ENCODE measurements at places on chromosomes 11 and 22.

- DNase-seq = no peak
Measured at GRCh38 chr11:110525883-110526282, 96.1 kb downstream of the FDX1 start.

DNA sequence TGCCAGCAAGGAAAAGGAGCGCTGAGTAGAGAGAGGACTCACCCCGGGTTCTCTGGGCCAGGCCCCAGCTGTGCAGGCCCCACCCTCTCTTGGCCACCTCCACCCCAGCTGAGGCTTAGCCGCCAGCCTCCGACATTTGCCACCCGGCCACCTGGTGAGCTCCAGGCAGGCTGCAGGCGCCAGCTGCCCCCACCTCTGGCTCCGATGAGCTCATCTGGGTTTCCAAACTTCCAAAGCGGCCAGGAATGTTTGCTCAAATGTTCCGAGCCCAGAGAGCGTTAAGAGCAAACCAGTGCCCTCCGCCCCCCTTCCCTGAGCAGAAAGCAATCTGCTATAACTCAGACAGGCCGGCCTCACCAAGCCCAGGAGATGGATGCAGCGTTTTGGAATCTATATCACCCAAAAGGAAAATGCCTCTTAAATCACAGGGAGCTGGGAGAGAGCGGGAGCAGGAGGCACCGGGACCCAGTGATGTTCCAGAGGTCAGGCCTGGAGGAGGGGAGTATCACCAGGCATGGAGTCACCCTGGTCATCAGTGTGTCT, 9.1 kb upstream of the MN1 start:
- no peak for DNase-seq

DNA sequence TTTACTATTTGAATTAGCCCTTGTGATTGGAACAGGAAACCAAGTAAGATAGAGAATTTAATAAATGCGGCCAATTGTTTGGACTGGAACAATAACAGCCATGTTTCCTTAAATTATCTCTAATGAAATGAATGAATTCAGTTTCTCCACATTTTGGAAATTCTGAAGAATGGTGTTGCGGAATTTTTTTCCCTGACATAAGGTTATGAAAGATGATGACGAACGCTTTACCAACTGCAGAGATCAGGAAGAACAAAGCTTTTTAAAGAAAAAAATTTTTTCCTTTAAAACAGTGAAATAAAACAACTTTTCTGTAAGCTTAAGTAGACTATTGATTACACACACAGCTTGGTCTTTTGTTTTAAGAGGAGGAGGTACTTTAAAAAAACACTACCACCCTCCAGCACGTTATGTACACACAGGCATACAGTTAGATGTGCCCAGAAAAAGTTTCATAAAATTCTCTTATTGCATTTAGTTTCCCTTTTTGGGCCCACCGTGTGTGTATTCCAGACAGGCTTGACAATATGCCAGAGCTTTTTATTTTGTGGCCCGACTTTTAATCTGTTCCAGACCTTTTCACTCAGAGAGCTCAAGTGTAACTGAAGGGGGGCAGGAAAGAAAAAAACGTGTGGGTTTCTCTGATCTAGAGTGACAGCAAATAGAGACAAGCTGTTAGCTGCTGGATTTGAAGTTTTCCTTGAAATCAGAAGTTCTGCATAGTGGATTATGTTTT, 77.3 kb downstream of the YAP1 start:
- no peak for DNase-seq

- DNase-seq = no peak
Measured at GRCh38 chr11:111733016-111733415, 33.2 kb downstream of the PPP2R1B start.

- no peak for DNase-seq
Measured at GRCh38 chr11:111524056-111524455, 9.5 kb downstream of the HOATZ start.
